MCF 10A (cell line): ENCODE measurements at places on chromosomes 6 and 20.
A peak's percentile ranks its signal among the peaks of the same experiment; 100 is the strongest.

DNA sequence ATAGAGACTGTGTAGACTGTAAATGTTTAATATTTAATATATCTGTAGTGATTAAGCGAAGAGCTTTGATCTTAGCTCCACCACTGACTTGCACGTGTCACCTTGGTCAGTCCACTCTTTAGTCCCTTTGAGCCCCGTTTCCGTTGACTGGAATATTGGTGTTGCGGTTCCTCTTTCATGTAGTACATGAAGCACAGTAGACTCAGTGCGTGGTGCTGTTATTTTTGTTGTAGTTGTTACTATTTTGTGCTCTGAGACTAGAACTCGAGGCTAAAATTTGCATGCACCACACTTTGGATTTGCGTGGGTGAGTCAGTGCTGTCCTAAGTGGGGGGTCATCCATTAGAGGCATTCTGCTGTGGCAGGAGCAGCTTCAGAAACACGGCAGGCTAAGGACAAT, 291.4 kb downstream of the QKI start:
- no peak for DNase-seq

GRCh38 chr6:149320796-149321195, 3.3 kb downstream of the TAB2 start:
- no peak for DNase-seq

DNA sequence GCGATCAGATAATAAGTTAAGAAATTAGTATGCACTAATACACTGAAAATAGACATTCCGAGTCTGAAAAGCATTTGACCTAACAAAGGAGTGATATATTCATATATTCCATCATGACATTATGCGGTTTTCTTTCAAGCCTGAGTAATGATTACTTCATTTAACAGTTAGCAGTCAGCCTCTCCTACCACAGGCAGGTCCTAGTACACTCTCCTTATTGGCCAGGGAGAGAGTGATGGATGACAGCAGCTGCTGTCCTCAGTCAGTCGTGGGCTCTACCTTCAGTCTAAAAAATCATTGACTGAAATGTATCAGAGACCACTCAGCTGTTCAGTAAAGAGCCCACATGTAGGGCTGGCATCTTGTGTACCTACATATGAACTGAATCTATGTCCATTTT, 33.2 kb upstream of the VGLL2 start:
- DNase-seq, result peak; percentile 3

DNA sequence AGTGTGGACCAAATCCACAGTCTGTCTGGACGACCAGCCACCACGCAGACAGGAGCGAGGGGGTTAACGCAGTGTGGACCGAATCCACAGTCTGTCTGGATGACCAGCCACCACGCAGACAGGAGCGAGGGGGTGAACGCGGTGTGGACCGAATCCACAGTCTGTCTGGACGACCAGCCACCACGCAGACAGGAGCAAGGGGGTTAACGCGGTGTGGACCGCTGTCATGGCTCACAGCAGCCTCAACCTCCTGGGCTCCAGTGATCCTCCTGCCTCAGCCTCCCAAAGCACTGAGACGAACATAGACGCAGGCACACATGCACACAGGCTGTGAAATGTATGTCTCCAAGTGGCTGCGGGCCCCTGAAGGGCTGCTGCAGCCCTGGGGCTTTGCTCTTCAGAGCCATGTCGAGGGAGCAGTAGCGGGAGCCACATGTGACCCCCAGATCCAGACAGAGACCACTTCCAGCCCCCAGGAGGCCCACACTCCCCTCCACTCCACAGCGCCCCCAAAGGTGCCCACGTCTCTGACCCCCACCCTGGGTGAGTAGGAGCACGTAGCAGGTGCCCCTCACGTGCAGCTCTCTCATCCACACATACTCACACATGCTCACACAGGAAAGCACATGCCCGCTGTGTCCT, 98.1 kb downstream of the YTHDF1 start:
- DNase-seq, result no peak

GRCh38 chr6:113668641-113669408, 188.3 kb upstream of the MARCKS start:
- DNase-seq, result no peak

DNA sequence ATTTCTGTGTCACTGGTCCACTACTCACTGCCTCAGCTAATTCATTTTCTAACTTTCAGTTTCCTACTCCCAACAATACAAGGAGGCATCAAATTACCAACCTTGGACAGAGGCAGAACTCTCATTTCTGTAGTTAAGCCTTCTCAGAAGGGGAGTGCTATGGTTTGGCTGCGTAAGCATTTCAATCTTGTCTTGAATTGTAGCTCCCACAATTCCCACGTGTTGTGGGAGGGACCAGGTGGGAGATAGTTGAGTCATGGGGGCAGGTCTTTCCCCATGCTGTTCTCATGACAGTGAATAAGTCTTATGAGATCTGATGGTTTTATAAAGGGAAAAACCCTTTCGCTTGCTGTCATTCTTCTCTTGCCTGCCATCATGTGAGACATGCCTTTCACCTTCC, 22.9 kb downstream of the HLA-DRA start:
- no peak for DNase-seq

GRCh38 chr20:51828762-51829161, 26.4 kb upstream of the SALL4 start:
- DNase-seq, result no peak

GRCh38 chr20:35305682-35306556, 13.7 kb upstream of the FAM83C start:
- DNase-seq, result peak; percentile 99

GRCh38 chr6:36743538-36744303, 46.1 kb downstream of the RAB44 start:
- DNase-seq, result no peak

DNA sequence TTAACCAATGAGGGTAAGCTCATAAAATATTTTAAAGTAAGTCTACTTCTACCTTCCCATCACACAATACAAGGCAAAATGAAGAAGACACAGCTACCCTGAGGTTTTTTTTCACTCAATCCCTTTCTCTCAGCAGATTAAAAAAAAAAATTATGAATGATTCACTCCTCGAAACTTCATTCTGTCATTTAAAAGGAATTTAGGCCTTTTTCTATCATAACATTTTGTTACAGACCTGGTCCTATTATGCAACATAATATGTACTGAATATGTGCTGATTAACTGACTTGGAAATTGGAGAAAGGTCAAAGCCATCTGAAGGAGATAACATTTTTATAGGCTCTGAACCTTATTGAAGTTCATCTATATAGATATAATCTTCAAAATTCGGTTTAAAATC, 45.5 kb downstream of the PRL start:
- DNase-seq, result peak; percentile 52

- peak; percentile 22 for DNase-seq
These were observed 729 bp downstream of the ATG5 start for GRCh38 chr6:106324726-106325335.

GRCh38 chr6:87277123-87277522, 45.3 kb upstream of the SMIM8 start:
- peak; percentile 25 for DNase-seq

- peak; percentile 32 for DNase-seq
These were observed 5.6 kb downstream of the EEF1A1 start for GRCh38 chr6:73515204-73515655.

- no peak for DNase-seq
These were observed 5.2 kb downstream of the MBOAT1 start for GRCh38 chr6:20207088-20207418.

DNA sequence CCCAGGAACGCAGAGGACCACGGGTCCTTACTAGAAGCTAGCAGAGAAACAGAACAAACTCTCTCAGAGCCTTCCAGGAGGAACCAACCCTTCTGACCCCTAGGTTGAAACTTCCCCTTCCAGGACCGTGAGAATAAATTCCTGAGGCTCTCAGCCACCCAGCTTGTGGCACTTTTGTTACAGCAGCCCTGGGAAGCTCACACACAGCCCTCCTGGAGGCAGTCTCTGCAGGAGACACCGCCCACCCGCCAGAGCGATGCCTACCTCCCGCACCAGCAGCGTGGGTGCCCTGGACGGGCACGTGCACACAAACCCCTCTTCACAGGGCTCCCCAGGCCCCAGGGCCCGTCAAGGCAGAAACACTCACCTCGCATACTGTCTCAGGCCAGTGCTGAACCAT, 4.2 kb downstream of the RNASET2 start:
- no peak for DNase-seq

- DNase-seq, result no peak
These were observed 122.4 kb upstream of the VGLL2 start for GRCh38 chr6:117142995-117143394.

GRCh38 chr6:49776444-49776843, 10.6 kb downstream of the PGK2 start:
- no peak for DNase-seq

DNA sequence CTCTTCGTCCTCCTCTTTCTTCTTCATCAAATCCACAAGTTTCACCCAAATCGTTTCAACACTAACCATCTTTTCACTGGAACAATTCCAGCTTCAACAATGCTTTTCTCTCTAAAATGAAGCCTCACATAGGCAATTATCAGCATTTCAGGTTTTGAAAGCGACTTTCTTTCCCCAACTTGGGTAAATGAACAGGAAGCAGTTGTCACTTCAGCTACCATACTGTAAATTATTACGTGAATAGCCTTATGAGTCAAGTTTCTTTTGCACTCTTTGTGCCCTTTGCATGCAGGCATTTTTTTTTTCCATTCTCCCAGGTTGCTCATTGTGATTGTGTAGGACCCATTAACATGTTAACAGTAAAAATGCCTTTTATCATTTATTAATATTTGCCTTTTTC, 121.7 kb upstream of the BTBD3 start:
- DNase-seq, result no peak

GRCh38 chr6:33908025-33908424, 104.2 kb upstream of the MLN start:
- no peak for DNase-seq

DNA sequence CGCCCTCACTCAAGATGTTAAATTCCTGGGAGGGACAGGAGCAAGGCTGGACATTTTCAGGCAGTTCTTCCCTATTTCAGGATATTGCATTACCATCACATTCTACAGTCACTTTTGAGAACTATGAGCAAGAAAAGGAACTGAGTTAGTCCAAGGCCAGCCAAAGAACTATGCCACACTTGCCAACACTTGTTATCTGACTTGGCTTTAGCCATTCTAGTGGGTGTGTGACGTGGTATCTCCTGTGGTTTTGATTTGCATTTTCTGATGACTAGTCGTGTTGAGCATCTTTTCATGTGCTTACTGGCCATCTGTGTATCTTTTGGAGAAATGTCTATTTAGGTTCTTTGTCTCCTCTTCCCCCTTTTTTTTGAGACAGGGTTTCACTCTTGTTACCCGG, 12.0 kb downstream of the XRN2 start:
- DNase-seq, result peak; percentile 54

- DNase-seq, result no peak
These were observed 45.6 kb downstream of the TGM2 start for GRCh38 chr20:38119446-38119845.

DNA sequence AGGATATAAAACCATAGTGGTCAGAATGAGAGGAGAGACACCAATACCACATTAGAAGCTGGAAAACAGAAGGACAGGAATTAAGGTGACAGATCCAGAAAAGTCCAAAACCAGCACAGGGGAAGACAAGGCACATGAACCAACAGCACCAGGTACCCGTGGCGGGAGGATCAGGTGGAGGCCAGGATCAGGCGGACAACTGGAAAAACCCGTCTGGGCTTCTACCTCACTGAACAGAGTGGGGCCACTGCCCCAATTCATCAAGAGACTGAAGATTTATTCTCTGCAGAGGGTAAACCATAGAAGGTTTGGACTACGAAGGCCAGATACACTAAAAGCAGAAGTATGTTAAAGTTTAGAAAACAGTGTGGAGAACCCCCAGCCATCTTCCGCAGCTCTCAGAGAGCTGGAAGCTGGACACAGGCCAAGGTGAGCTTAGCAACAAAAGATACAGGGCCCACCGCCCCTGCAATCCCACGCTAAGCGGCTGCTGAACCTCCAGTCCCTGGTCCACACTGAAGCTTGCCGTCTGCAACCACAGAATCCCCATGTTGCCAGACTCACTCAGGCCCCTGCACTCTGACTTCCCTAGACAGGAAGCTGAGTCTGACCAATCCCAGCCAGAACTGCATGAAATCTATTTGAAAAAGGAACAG, 29.9 kb downstream of the ABHD12 start:
- no peak for DNase-seq

DNA sequence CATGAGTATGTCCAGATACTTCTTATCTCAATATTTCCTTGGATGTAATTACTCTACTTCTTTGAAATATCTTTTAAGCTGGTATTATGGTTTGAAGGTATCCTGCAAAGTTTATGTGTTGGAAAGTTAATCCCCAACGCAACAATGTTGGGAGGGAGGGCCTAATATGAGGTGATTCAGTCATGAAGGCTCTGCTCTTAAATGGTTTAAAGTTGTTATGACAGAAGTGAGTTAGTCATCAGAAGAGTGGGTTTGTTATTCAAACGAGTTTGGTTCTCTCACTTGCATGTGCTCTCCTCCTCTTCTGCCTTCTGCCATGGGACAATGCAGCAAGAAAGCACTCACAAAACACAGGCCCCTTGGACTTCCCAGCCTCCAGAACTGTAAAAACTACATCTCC, 176.3 kb downstream of the KCNQ5 start:
- DNase-seq, result peak; percentile 49

DNA sequence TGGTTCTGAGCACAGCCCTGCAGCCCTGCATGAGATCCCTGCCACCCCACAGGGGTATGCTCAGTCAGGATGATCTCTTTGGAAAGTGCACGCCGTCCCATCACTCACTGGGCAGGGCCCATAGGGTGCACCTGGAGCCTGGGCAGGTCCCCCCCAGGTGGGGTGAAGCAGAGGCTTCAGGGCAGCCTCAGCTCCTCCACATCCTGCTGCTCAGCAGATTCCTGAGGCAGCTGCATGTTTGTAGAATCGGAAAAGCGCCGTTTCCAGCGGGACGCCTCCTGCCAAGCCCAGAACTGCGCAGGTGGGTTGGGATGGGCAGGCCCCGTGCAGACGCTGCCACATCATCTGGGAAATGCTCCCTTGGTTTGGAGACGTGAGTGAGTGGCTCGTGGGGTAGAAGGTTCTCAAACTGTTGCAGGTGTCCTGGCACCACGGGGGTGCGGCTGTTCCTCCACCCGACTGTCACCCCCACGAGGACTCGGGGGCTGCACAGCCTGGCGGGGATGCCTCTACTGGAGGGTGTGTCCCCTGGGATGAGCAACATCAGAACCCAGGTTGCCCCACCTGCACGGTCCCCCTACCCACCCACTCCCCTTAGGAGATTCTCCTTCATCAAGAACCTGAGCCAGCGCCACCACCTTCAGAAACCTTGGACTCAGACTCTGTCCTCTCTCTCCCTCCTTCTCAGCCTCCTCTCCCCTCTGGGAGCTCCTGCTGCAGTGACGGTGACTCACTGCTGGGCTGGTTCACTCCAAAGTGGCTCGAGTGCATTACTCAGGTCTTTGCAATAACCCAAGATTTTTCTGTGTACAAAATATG, 334.1 kb downstream of the TAF4 start:
- DNase-seq, result peak; percentile 8
